NCI-H526 treated with DMSO at 0.1 percent for 48 hours (cell line): ENCODE measurements at places on chromosomes 7 and 10.

DNA sequence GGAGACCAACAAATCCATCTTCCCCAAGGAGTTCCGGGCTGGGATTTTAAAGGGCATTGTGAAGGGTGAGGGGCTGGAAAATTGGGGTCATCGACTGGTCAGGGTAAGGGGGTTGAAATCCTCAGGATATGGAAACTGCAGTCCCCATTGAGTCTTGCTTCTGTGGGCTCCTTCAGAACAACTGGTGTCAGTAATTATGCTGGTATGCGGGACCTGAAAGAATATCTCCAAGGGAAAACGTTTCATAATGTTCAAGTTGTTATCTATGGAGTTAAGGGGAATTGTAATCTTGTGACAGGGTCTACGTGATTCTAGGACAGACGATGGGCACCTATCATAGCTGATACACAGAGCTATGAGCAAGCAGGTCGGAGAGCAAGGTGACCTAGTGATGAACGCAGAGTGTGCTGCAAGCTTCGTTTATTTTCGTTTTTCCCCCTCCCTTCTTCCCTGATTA, 494 bp upstream of the RHBDD2 start:
- DNase-seq, result no peak

DNA sequence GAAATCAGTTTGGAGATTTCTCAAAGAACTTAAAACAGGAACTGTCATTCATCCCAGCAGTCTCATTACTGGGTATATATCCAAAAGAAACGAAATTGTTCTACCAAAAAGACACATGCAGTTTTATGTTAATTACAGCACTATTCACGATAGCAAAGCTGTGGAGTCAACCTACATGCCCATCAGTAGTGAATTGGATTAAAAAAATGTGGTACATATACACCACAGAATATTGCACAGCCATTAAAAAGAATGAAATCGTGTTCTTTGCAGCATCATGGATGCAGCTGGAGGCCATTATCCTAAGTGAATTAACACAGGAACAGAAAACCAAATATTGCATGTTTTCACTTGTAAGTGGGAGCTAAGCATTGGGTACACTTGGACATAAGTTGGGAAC, 158.9 kb downstream of the CDK14 start:
- no peak for DNase-seq

DNA sequence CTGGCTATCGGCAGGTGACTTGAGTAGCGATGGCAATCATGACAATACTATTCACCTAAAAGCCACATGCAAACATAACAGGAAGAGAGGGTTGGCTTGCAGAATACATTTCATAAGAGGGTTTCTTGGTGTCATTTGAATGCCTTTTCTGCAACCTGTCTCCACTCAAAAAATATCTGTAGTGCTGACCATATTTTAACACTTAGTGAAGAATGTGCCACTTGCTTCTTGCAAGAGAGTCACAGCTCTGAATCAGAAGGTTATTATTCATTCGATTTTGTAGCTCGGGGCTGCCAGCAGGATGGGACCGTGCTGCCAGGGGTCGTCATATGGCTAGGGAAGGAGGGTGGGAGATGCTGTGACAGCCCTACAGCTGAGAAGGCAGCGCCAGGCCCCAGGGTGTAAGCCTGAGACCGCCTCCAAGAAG, 152.0 kb upstream of the PITRM1 start:
- no peak for DNase-seq

GRCh38 chr7:151518105-151518946, 1.4 kb downstream of the RHEB start:
- peak; percentile 37 for DNase-seq

- no peak for DNase-seq
Measured at GRCh38 chr7:13017333-13017857, 330.0 kb downstream of the ARL4A start.

- DNase-seq, result no peak
Measured at GRCh38 chr10:14592566-14592965, 182.1 kb downstream of the FAM107B start.

- DNase-seq, result no peak
Measured at GRCh38 chr10:44510379-44511115, 125.7 kb upstream of the CXCL12 start.

DNA sequence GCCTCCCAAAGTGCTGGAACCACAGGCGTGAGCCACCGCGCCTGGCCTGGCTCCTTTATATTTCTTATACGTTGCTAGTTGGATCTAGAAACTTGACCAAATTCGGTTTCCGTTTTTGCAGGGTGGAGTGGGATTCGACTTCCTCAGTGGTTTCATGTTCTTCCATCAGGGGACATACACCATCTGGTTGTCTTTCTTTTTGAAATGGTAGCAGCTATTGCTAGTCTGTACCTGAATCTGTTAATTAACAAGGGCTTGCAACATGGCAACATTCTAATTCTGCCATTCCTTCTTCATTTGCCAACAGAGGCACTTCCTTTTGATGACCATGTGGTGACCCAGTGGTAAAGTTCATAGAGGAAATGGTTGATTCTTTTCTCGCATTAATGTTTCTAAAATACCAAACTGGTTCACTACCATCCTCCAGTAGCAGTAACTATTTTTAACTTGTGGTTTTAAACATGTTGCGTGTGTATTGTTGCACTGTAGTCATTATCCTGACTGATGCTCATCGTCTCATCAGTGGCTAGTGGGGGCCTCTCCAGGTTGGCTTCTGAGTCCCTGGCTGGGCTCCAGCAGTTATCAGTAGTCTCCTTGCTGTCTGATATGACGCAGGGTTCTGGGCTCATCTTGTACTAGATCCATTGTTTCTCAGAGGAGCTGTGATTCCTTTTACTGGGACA, 159.2 kb downstream of the RGS10 start:
- no peak for DNase-seq

- no peak for DNase-seq
Measured at GRCh38 chr7:135964274-135964673, 12.9 kb downstream of the MTPN start.

DNA sequence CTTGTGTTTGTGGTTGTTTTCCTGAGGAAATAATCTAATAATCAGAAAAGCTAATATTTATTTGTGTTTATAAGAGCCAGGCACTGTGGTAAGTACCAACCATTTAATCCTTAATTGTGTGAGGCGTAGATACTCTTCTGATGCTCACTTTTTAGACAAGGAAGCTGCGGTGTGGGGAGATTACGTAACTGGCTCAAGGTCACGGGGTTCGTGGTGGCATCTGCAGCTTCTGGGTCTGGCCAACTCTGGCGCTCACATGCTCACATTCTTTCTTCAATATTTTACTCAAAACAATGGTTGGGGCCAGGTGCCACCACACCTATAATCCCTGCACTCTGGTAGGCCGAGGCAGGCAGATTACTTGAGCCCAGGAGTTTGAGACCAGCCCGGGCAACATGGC, 77.6 kb downstream of the RALA start:
- DNase-seq, result no peak
